ENCODE measurements at places on chromosomes 3 and 15.

DNA sequence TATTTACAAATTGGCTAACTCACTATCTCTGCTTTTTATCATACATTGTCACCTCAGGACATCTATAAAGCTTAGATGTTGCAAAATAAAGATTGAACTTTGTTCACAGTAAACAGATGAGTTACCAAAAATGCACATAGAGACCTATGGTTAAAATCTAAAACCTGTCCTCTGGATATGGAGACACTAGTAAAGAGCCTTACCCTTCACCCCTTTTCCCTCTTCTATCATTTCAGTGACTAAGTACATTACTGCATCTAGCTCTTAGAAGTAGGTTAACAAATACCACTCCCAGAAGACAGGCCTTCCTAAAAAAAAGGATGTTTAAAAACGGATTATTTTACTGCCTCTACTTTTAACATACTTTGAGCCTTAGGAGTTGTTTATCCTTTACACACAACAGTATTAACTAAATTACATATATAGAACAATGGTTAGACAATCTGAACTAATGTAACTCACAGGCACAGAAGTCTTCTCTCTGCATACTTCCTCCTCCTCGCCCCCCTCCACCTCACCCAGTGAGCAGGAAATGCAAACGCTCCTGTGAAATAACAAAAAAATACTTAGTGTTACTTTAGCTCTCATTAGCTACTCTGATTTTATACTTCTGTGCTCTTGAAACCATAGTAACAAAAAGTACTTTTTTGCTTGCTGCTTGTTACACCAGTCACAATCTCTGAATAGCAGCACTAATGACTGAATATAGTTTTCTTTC, 23.3 kb downstream of the IREB2 start:
- DNase-seq: no peak

DNA sequence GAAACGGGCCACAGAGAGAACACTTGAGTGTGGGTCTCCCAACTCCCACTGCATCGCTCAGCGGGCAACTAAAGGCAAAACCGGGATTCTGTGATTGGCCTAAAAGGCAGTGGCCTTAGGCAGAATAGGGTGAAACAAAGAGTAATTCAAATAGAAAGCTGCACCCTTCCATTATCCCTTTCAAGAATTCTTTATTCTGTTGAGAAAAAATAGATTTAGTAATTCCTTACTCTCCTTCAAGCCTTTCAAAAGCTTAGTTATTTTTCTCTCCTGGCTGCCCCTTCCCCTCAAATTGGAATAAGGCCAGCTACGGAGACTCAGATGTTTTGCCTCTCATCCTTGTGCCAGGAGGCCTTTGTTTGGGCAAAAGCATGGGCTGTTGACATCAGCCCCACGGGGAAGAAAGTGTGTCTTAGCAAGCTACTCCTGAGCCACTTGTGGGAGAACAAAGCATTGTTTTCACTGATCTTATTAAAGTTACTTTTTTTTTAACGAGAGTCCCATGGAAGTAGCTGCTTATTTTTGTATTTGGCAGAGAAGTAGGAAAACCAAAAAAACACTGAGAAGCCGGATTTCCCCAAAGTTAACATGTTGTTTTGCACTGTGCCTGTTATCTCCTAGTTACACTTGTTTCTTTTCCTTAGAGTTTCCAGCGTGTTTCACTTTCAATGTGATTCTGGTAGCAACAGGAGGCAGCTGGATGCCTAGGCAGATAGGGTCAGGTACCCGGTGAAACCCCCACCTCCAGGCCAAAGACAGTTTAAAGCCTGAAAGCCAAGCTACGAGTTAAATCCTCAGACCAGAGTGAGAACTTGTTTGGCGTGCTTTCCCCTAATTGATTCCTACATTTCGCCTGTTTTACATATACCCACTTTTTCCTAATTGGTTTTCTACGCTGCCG, 2.2 kb downstream of the ST6GAL1 start:
- no peak for DNase-seq

DNA sequence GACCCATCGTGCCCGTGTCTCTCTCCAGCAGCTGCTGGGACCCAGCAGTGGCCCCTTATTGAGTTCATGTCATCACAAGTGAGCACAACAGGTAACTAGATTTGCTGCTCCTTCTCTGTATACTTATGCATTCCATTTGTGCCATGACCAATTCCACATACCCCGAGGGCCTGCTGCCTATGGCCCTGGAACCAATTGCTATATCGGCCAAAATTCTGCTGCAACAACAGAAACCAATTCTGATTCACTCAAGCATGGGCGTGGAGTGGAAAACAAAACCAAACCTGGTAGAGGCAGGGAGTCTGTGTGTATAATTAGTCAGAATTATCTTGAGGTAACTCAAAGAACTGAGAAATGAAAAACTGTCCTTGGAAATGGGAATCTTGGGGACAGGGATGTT, 516.6 kb downstream of the EPHB1 start:
- no peak for DNase-seq

DNA sequence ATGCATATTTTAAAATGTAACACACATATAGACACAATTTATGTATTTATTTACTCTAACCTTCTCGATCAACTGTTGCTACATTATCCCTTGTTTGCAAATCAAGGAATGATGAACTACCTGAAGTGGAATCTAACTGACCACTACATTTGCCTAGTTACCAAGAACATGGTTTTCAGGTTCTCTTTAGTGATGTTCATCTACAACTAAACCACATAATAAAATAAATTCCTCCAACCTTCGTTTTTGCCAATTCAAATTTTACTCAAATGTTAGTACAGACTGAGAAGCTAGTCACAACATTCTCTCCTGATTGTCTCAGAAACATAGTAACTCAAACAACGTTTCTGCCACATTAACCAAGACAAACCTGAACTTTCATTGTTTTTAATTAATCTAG, 521.9 kb downstream of the FOXP1 start:
- no peak for DNase-seq

- no peak for DNase-seq
Measured at GRCh38 chr3:39176025-39176714, 16.2 kb downstream of the XIRP1 start.

GRCh38 chr15:59200560-59200959, 6.1 kb upstream of the LDHAL6B start:
- no peak for DNase-seq

GRCh38 chr15:29226436-29227208, 43.0 kb downstream of the NSMCE3 start:
- DNase-seq: no peak

DNA sequence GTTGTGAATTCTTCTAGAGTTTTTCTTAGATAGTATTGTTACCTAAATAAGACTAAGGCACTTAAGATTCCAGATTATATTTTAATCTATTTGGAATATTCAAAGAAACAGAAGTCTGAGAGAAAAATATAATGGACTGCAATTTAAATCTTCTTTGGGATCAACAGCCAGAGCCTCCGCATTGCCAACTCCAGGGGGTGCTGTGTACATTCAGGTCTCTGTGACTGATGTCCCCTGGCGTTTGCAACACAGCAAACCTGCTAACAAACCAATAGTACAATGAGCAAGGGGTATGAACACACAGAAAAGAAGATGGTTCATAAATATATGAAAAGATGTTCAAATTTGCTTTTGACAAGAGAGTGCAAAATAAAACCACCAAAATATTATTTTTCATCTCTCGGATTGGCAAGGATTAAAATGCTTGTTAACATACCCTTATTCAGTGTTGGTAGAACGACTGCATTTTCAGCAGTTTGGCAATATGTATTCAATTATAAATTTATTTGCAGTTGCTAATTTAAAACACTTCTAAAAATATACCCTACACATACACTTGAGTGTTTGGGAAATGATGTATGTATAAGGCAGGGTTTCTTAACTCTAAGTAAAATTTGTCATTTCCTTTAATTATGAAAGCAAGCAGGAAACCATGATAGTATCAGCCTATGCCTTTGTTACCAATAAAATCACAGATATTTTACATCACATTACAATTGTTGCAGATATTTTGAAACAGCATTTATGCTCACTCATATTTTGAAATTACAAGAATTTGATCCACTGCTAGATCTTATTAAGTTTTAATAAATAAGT, 16.1 kb upstream of the TM4SF1 start:
- no peak for DNase-seq

- DNase-seq: no peak
Measured at GRCh38 chr3:19885468-19885867, 48.5 kb downstream of the EFHB start.

DNA sequence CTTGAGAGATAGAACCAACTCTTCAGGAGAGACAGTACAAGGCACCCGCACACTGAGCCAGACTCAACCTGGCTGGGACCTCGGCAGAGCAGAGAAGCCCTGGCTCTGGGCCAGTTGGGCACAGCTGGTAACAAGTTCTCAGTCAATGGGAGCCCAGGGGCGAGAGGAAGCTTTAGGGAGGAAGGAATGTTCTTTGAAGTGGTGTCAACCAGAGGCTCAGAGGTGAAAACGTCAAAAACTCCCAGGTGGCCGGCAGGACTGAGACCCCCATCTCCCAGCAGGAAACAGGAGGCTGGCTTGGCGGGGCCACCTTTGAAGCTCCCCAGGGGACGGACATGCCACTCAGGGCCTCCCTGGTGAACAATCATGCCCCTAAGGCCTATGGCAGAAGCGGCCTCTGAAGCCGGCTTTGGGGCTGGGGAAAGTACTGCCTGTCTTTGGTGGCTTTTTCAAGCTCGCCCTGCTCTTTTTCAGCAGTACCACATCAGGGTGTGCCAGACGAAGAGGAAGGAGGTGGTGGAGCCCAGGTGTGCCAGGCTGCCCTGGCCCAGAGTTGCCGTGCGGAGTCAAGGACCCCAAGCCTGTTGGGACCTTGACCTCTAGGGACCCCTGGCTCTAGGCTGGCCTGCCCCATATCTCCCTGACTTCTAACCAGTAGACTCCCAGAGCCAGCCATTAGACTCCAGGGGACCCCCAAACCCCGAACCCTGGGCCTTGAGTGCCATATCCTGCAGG, 16.7 kb upstream of the TBC1D21 start:
- no peak for DNase-seq

GRCh38 chr15:73886717-73887345, 13.5 kb downstream of the TBC1D21 start:
- DNase-seq: no peak

GRCh38 chr3:2771193-2771592, 339.0 kb downstream of the IL5RA start:
- DNase-seq: no peak

DNA sequence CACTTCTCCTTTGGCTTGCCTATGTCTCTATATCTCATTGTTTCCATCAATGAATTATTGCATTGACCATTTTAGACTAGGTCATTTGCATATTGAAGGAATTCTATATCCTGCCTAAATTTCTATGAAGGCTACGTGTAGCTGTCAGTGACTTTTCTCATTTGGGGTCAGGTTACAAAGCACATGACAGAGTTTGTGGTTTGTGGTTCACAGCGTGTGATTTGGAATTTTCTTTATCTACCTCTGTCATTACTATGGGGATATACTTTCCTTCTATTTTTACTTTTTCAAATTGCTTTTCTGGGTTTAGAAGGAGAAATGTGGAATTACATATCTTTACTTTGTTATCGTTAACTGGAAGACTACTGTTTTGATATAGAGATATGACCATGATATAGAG, 317.3 kb upstream of the CFAP20DC start:
- no peak for DNase-seq

DNA sequence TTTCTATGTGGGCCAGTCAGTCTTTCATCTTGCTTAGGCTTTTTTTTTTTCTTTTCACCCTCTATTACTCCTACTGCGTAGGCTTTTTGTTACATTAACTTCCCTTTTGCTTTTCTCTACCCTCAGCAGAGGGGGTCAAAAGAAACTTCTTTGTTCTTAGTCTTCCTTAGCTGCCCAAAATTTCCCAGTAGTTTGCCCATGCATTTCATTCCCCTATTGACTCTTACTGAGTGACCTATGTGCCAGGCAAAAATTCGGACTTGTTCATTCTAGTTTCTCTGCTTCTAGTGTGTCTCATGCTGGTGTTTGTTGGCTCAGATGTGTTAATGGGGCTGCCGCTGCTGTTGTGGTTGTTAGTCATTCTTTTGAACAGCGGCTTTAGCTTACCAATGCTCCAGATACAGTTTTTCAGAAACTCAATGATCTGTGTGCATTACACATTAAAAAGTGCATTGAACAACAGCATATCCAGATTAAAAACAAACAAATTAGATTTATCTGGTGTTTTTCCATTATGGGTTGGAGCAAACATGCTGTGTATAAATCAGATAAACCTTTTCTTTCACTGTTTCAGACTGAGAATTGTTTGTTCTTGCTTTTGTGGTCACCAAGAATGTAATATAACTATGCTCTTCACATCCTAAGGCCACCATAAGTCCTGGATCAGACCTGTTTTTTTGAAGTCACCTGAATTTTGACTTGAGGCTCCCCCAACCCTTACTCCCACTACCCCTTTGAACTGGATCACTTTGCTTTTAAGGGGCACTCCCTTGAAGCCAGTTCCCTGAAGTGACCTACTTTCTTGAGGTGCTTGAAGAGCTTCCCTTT, 43.1 kb downstream of the PDE8A start:
- DNase-seq: no peak

DNA sequence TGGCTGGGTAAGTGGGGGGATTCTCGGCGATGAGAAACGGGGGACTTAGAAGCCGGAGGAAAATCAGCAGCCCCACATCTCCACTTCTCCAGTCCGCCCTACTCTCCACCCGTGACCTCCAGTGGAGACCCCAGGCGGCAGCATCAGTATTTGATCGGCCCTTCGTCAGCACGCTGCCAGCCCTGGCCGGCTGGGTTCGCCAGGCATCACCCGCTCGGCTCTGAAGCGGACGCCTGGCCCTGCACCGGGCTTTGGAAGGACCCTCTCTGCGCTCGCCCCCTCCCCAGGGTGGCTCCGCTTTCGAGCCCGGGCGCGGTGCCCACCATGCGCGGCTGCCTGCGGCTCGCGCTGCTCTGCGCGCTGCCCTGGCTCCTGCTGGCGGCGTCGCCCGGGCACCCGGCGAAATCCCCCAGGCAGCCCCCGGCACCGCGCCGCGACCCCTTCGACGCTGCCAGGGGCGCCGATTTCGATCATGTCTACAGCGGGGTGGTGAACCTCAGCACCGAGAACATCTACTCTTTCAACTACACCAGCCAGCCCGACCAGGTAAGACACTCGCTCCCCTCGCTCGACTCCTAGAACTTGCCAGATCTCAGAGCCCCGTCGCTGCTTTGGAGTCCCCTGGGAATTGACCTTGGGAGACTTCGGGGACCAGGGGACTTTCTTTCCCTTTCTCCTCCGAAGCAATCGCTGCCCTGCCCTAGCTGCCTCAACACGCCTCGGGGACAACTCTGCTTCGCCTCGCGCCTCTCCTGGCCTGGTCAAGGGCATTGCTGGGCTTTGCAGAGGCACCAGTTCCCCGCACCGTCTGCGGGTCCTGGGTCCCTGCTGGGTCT, 561 bp downstream of the SIDT1 start:
- no peak for DNase-seq

GRCh38 chr3:126415661-126416591, 21.2 kb downstream of the CFAP100 start:
- no peak for DNase-seq

- peak; percentile 89 for DNase-seq
Measured at GRCh38 chr3:197554562-197555280, 1.0 kb downstream of the BDH1 start.

Measured in GF-D8 (cell line).